ENCODE measurements at places on chromosomes 2 and 18. TPM values are rescaled to one million over a fixed set of nuclear protein-coding genes. Genes with fewer than 3 reads are reported as not detected.

AFF3 gene
- total RNA-seq: 63.6 TPM

TMEM198 gene
- total RNA-seq: 1.9 TPM

DNA sequence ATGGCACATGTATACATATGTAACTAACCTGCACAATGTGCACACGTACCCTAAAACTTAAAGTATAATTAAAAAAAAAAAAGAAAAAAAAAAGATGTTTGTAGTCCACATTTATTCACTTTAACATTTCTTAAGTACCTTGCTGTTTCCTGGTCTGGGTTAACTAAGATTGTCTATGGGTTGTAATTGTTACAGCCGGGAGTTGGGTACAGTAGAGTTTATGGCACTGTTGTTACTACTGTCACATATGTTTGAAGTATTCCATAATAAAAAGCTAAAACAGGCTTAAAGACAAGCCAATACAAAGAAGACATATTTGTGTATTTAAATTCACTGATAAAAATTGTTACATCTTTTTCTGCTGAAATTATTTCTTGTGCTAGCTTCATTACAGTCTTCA is 36.2 kb downstream of the GCC2 start:
- no peak overlapping the region for H3K4me3 ChIP-seq
- H3K36me3 ChIP-seq: peaks cover 16% of the 10 kb centered on the region
- H3K27ac ChIP-seq: no peak overlapping the region
- no peaks in the 10 kb centered on the region for H3K27me3 ChIP-seq

- no peaks in the 10 kb centered on the region for H3K36me3 ChIP-seq
- no peak for DNase-seq
- H3K4me3 ChIP-seq: no peak overlapping the region
- H3K4me1 ChIP-seq: peaks cover 7% of the 10 kb centered on the region
These were observed 33.8 kb downstream of the TOGARAM2 start for GRCh38 chr2:29014811-29015421.

GRCh38 chr2:118223992-118224894 is 136.0 kb downstream of the INSIG2 start:
- H3K4me1 ChIP-seq: no peaks in the 10 kb centered on the region
- H3K27me3 ChIP-seq: peaks cover 4% of the 10 kb centered on the region
- peak overlapping the region; percentile 34 for H3K4me3 ChIP-seq
- no peak for DNase-seq
- no peaks in the 10 kb centered on the region for H3K36me3 ChIP-seq

GRCh38 chr2:25497229-25497917 is 155.6 kb upstream of the DNMT3A start:
- H3K4me1 ChIP-seq: no peaks in the 10 kb centered on the region
- H3K4me3 ChIP-seq: no peak overlapping the region
- DNase-seq: no peak
- H3K36me3 ChIP-seq: no peaks in the 10 kb centered on the region
- no peaks in the 10 kb centered on the region for H3K27me3 ChIP-seq

DNA sequence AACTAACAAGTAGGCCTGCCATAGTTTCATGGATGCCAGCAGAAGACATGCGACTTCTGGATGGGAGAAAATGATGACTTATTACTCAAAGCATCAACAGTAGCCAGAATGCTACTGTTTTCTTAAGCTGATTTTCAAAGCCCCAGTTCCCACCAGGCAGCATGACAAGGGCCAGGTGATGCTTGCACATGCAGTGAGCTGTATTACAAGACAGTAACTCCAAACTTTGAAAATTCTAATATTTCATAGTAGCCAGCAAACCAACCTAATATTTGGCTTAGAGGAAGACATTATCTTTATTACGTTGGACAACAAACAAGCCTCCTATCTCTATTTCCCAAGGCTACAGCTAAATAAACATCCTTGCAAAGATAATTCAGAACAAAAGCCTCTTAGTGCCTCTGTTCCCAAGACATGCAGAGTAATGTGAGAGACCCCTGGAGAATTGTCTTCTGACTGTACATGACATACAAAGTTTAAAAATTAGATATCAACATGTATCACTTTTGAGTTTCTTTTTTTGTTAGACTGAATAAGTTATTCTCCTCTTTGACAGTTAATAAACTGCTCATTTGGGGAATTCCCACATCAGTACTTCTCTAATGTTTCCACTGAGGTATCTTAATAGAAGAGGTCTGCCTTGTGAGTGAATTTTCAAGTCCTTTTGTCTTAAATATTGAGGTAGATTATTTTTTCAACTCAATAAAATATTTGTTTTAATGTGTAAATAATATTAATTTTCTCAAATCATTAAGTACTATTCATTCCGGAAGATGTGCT is 367.6 kb upstream of the CWC22 start:
- H3K36me3 ChIP-seq: no peaks in the 10 kb centered on the region
- DNase-seq: no peak
- no peaks in the 10 kb centered on the region for H3K4me1 ChIP-seq

- no peak for DNase-seq
- H3K36me3 ChIP-seq: no peaks in the 10 kb centered on the region
- H3K4me3 ChIP-seq: no peak overlapping the region
- no peaks in the 10 kb centered on the region for H3K27me3 ChIP-seq
- H3K4me1 ChIP-seq: peaks cover 11% of the 10 kb centered on the region
These were observed 268.8 kb downstream of the CYP26B1 start for GRCh38 chr2:71878626-71879508.

- H3K4me3 ChIP-seq: no peak within 1 kb of the TSS
- H3K27me3 ChIP-seq: no peaks in the 10 kb centered on the region
- no peak within 1 kb of the TSS for H3K27ac ChIP-seq
- no peak for DNase-seq
- H3K4me1 ChIP-seq: no peaks in the 10 kb centered on the region
- no peaks in the 10 kb centered on the region for H3K36me3 ChIP-seq
These were observed at the start of gene AQP4 for GRCh38 chr18:26865557-26865956. AQP4 (minus strand) TSS chr18:26865707; CDS start chr18:26865689, 18 bp downstream.
